Fibroblast of skin of left quadriceps (primary cell): ENCODE measurements at places on chromosomes 6 and 20.

DNA sequence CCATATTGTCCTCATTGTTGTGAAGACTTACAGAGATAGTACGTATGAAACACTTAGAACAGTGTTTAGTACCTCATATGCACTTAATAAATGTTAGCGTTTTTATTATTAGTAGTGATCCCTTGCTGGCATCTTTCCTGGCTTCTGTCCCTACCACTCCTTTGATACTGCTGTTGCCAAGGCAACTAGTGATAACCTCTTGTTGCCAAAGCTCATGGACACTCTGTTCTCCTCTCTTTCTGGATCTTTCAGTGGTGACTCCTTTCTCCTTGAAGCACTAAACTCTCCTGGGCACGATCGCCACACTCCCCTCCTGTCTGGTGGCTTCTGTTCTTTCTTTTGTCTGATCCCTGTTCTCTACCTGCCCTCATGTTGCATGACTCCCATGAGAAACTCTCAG, 83.5 kb downstream of the FOXO3 start:
- no peak for DNase-seq

DNA sequence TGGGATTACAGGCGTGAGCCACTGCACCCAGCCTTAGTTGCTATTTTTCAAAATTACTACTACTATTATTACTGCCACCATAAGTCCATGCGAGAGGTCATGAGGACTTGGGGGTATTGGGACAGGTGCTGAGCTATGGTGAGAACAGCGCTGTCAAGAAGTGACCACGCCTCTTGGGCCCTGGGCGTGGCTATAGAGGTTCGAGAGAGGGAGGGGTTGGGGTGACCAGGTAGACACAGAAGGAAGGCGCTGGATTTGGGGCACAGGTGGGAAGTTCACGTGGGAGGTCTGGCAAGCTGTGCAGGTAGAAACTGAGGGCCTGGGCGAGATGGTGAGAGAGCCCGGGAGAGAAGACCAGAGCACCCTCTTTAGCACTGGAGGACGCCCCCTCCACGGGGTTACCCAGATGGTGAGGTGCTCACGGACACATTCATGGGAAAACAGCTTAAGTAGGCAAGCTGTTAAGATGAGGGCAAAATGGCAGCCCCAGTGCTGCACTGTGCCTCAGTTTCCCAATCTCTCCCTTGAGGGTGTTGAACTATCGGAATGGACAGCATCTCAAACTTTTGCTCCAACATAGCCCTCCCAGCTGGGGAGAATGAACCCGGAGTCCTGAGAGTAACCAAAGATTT, 61.0 kb downstream of the RAB44 start:
- DNase-seq: no peak

GRCh38 chr20:32329817-32330554, 28.1 kb upstream of the ASXL1 start:
- no peak for DNase-seq

DNA sequence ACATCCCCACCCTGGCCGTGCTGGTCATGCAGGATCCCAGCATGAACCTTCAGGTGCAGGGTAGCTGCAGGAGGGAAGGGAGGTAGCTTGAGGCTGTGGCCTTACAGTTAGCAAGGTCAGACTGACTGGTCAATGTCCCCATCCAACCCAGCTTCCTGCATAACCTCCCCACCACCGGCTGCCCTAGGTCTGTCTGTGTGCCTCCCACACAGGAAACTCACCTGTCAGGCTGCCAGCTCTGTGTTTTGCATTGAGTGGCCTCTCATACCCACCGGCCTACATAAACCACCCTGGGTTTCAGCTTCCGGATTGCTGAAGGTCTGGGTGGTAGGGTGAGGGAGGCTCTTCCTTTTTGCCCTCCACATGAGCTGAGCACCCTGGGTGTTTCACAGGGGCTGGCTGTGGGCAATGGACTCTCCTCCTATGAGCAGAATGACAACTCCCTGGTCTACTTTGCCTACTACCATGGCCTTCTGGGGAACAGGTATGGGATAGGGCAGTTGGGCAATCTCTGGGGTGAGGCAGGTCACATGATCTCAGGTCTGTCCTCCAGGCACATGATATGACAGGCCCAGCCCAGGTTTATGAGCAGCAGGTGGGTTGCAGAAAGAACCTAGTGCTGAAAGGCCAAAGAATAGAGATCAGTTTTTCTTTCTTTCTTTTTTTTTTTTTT, 1.8 kb downstream of the CTSA start:
- no peak for DNase-seq

GRCh38 chr6:43922426-43923375, 152.7 kb downstream of the VEGFA start:
- no peak for DNase-seq

DNA sequence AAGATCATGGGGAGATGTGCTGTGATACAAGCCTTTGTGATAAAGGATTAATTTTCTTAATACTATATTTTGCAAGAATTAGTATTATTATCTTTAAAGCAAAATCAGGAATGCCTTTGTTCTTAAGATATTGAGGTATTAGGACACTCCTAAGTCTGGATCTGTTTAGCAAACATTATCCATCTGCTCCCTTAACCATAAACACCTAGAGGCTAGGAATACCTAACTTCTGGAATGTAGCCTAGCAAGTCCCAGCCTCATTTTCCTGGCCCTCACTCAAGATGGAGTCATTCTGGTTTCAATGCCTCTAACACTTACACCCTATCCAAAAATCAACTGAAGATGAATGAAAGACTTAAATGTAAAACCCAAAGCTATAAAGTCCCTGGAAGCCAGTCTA, 106.3 kb upstream of the GJE1 start:
- DNase-seq: no peak

DNA sequence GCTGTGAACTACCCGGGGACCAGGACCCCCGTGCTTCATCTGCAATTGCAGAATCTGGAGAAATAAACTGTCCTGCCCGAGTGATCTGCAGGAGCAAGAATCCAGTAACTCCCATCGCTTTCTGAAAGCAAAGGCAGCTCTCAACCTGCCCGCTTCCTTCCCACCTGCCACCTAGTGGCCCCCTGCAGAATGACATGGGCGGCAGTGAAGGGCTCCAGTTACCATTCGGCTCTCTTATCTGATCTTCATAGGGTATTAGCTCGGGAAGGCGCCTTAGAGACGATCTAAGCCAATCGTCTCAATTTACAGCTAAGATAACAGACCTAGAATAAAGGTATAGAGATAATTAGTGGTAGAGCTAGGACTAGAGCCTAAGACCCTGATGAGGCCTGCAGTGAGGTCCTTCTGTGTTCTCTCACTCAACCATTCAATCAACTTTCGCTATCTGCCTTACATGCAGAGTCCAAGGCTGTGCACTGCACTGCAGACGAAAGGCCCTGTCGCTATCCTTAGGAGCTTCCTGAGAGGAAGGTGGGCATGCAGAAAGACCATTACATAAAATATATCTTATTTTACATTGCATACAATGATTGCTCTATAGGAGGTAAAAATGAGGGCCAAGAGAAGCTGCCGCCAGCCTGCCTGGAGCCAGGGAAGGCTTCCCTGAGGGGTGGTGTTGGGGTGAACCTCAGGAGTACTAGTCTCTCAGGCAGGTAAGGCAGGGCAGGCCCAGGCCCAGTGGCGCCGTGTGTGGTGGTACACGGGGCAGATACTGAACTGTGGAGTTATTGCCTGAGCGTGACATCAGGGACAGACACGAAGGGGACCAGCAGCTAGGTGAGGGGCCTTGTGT, 7.1 kb upstream of the PSMG4 start:
- peak; percentile 57 for DNase-seq

GRCh38 chr20:37284691-37285161, 4.7 kb upstream of the MANBAL start:
- no peak for DNase-seq

- DNase-seq: no peak
These were observed 11.3 kb downstream of the GINS1 start for GRCh38 chr20:25418776-25419175.

DNA sequence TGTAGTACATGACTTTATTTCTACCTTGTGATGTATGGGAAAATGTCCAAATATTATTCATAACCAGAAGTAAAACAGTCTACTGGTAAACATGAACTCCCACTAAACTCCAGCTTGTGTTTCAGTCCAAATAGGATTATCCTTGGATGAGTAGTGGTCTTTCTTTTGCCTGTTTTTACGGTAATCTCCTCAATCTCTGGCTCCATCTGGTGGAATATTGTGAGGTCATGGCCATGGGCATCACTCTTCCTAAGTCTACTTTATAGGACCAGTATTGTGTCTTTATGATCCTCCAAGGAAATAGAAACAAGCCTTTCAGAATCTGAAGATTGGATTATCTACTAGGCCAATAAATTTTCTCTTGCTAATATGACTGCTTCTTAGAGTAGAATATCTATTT, 505.0 kb downstream of the BMP2 start:
- DNase-seq: no peak

- no peak for DNase-seq
These were observed 88.8 kb downstream of the TAF4 start for GRCh38 chr20:61976644-61977418.

DNA sequence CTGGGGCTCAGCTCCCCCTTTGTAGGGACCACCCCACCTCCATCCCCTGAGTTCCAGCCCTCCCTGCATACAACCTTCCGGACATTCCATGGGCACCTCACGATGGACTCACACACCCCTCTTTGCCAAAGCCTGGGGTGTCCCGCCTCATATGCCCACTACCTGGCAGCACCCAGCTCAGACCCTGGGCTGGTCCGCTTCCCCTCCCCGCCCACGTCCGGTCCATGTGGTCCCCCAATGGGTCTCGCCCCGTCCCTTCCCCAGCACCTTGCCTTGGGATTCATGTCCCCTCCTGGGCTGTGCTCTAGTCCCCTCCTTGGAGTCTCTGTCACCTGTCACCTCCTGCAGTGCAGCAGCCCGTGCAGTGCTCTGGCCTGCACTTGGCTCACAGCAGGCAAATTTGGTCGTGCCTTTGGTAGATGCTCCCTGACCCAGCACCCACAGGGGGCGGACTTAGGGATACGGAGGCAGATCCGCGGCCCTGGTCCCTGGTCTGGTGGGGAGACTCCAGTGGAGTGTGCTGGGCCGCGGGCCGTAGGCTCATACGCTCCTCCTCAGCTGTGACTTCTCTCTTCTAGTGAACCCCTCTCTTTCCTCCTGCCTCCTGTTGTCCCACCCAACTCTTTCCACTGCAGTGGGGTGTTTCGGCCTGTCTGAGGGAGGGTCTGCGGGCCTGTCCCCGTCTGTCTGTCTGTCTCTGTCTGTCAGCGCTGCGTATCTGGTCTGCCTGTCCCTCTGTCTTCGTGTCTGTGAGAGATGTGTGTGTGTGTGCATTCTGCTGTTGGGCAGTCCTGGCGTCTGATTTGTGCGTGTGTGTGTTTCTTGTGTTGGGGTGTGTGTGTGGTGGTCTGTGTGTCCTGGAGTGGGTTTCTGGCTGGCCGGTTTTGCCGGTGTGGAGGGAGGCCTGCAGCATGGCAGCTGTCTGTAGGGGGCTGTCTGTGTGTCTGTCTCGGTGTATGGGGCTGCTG, 69.5 kb downstream of the SRC start:
- DNase-seq: no peak

- DNase-seq: peak; percentile 34
These were observed 29.4 kb upstream of the CLIC5 start for GRCh38 chr6:46044881-46045617.

GRCh38 chr20:45372241-45372640, 5.9 kb downstream of the TP53TG5 start:
- DNase-seq: no peak

DNA sequence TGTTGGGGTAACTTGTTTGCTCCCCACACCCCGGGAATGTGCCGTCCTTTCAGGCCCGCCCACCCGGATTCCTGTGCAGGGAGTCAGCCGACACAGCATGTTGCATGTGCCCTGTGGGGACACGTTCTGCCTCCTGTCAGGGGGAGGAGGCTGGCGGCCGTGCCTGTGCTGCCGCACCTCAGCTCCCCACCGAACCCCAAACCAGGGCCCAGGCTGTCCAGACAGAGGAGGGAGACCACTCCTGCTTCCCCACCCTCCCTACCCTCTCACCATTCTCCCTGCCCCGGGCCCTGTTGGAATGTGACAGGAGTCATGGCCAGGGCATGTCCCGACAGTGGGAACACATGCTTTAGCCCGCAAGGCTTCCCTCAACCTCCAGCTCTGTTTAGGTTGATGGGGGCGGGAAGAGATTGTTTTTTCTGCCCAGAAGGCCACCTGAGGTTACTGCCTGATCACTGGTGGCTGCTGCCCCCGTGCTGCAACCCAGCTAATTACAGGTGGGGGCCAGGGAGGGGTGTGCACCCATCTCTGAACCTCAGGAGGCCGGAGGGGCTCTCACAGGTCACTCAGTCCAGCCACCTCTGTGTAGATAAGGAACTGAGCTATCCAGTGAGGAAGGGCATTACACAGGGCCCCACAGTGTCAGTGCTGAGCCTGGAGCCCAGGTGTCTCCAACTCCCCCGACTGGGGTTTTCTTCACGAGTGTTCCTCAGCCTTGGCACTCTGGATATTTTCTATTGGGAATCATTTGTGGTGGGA, 13.6 kb downstream of the LRRC73 start:
- DNase-seq: no peak

DNA sequence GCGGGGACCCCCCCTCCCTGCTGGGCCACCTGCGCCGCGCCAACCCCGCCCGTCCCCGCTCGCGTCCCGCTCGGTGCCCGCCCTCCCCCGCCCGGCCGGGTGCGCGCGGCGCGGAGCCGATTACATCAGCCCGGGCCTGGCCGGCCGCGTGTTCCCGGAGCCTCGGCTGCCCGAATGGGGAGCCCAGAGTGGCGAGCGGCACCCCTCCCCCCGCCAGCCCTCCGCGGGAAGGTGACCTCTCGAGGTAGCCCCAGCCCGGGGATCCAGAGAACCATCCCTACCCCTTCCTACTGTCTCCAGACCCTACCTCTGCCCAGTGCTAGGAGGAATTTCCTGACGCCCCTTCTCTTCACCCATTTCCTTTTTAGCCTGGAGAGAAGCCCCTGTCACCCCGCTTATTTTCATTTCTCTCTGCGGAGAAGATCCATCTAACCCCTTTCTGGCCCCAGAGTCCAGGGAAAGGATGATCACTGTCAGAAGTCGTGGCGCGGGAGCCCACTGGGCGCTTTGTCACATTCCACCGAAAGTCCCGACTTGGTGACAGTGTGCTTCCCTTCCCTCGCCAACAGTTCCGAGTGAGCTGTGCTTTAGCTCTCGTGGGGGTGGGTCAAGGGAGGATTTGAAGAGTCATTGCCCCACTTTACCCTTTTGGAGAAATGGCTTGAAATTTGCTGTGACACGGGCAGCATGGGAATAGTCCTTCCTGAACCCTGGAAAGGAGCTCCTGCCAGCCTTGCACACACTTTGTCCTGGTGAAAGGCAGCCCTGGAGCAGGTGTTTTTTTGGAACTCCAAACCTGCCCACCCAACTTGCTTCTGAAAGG, 2.1 kb downstream of the VEGFA start:
- DNase-seq: no peak

- DNase-seq: peak; percentile 61
These were observed 58.5 kb downstream of the SCAF8 start for GRCh38 chr6:154791556-154792317.

DNA sequence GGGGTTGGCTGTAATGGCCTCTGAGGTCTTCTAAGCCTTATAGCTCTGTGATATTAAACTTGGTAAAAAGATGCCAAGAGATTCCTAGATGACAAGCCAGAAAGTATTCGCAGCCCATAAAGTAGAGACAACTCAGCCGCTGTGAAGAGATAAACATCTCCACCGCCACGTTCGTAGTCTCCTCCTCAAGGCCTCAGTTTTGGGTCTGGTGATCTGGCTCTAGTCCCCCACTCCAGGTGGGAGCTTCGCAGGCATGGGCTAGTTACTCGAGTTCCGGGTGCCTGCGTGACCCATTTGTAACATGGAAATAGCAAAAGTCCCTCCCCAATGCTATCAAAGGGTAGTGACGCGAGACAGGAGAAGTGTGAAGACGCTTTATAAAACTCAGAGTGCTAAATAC, 28.3 kb upstream of the AFDN start:
- DNase-seq: no peak

- no peak for DNase-seq
These were observed 42.9 kb downstream of the PHACTR3 start for GRCh38 chr20:59647271-59647670.
